ENCODE measurements at places on chromosomes 2 and 18.

- DNase-seq = no peak
These were observed 135.3 kb upstream of the SLC1A4 start for GRCh38 chr2:64853894-64854293.

GRCh38 chr2:70676301-70677035 is 91.5 kb downstream of the ADD2 start:
- no peak for DNase-seq

DNA sequence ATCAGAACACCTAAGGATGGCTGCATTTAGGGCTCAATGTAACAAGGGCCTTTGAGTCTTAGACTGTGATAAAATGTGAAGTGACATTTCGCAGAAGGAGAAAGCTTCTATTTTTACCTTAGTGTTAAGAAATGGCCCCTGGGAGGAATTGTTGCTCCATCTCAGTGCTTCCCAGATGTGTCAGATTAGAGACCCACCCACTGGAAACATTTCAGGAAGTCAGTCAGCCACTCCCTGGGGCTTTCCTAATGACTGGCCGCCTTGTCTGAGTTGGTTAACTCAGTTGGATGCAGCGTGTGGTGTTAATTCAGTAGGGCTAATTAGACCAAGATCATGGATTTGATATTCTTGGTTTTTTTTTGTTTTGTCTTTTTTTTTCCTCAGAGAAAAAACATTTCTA is 355.9 kb downstream of the PIK3C3 start:
- DNase-seq = no peak

DNA sequence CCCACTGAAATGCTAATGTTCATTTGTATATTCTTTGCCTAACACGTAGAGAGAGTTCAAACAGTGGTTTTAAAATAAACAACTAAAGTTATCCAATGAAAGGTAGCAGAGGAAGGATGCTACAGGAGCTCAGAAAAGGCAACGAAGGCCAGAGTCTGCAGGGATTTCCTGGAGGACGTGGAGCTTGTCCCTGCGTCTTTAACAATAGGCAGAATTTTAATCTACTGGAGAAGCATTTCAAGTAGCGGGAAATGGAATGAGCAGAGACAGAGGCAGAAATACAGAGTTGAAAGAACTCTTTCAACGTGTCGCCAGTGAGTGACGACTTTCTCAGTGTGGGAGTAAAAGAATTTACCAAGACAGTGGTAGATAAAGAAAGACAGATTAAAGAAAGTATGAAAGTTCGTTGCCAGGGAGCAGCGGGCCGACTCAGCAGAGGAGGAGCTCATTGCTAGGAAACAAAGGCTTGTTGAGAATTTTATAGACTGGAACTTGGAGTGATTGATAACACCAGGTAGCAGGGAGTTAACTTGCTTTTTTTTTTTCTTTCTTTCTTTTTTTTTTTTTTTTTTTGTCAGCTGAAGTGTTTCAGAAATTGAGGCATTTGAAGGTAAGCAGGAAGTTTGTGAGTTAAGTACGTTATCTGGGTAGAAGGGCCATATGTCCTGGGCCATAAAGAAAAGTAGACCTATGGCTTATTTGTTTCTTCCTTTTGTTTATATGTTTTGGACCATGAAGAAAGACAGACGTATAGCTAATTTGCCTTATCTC is 625 bp upstream of the NBAS start:
- DNase-seq = no peak

DNA sequence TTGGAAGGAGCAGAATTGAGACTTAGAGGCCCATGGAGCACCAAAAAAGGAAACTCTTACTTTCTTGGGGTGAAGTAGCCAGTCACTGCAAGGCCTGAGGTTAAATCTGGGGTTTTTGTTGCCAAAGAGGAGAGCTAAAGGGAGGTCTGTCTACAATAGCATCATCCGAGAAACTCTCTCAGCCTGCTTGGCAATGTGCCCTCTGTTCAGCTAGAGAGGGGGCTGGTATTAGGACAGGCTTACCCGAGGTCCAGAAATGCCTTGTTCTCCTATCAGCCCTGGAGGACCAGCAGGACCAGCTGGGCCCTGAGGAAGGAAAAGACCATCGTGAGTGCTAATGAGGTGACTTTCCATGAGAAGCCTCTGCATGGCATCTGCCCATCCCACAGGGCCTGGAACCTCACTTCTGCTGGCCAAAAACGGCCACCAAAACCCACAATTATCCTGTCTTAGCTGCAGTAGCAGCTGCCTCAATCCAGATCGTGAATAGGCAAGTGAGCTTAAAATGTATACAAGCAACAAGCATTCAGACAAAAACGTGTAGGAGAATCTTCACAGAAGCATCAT is 61.6 kb downstream of the COL6A3 start:
- DNase-seq = no peak

GRCh38 chr18:23036660-23037201 is 98.6 kb upstream of the CABLES1 start:
- no peak for DNase-seq

DNA sequence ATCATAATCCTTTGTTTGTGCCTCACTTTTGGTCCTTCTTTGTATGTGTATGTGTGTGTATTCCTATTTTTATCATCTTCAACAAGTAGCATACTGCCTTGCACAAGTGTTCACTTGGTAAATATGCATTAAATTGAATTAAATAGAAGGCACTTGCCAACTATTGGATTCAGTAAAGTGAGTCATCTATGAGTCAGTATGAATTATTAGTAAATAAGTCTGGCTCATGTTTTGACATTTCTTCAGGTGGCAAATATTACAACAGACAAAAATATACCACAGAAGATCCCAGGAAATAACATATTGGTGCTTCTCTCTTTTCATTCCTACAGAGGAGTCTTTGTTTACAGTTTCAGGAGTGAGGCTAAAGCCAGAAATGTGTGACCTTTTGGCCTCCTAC is 84.1 kb downstream of the CDK15 start:
- DNase-seq = no peak

- DNase-seq = no peak
These were observed 621.3 kb upstream of the LRATD1 start for GRCh38 chr2:14011190-14011589.

DNA sequence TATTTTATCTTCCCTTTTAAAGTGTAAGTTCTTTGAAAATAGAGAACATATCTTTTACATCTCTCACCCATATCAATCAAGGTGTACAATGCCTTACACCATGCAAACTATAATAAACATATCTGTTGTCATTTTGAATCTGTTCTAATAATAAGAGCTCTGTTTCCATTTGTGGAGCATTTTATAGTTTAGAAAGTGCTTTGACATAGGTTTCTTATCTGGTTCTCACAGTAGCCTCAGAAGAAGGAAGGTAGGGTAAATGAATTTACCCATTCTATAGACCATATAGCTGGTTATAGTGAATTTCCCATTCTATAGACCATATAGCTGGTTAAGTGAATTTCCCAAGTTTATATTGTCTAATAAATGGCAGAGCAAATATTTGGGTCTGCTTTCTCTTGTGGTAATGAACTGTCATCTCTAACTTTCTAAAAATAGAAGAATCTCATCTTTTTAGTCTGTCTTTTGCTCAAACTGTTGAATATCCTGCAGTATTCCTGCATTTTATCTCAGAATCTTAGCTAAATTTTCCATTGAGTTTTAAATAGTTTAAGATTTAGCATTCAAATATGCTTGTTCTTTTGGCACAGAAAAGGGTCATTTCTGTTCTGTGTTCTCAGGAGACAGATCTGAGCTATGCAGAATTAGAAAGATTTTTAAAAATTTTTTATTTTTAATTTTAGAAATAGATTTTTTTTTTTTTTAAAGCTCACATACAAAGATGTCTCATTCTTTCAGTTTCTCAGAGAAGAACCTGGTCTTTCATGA is 80.7 kb upstream of the STON1 start:
- DNase-seq = no peak

DNA sequence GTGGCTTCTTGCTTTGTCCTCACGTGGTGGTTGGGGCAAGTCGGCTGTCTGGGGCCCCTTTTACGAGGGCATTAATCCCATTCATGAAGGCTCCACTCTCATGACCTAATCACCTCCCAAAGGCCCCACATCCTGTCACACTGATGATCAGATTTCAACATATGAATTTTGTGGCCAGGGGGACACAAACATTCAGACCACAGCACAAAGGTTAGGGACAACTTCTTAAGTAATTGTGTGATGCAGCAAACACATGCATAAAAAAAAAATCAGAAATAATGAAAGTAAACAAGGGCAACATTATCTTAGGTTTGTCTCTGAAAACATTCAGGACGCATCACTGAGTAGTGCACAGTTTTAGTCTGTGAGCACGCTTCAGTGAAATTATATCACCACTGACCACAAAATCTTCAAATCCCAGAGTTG is 54.2 kb upstream of the FRZB start:
- no peak for DNase-seq

- DNase-seq = no peak
These were observed 509.6 kb upstream of the TCF4 start for GRCh38 chr18:56097621-56098020.

- DNase-seq = no peak
These were observed 115.5 kb upstream of the PXDN start for GRCh38 chr2:1859671-1860450.

DNA sequence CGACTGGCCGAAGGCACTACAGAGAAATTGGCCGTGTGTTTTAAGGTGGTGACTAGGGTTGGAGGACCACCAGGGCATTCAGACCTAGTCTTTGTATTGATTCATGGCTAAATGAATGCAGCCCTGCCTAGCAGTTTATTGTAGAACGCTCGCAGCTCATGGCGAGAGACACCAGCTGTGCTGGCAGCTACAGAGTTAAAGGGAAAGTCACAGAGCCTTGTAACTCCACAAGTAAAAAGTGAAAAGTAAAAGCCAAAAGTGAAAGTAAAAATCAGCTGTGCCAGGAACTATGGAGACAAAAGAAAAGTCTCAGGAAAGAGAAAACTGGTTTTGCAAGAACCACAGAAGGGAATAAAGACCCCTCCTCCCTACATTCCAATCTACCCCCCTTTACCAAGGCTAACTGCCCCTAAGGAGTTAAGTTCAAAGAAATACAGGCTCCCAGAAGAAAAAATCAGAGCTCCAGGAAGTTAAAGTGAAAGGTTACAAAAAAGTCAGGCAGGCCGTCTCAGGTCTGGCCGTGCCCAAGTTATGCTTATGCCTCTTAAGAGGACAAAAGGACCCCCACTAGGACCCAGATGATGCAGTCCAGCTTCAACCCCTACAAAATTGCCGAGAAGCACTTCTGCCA is 46.4 kb upstream of the SELENOI start:
- no peak for DNase-seq

- DNase-seq = no peak
These were observed 38.3 kb upstream of the ATP6V1B1 start for GRCh38 chr2:70897203-70897976.

GRCh38 chr2:39524756-39525635 is 87.9 kb upstream of the MAP4K3 start:
- DNase-seq = no peak

DNA sequence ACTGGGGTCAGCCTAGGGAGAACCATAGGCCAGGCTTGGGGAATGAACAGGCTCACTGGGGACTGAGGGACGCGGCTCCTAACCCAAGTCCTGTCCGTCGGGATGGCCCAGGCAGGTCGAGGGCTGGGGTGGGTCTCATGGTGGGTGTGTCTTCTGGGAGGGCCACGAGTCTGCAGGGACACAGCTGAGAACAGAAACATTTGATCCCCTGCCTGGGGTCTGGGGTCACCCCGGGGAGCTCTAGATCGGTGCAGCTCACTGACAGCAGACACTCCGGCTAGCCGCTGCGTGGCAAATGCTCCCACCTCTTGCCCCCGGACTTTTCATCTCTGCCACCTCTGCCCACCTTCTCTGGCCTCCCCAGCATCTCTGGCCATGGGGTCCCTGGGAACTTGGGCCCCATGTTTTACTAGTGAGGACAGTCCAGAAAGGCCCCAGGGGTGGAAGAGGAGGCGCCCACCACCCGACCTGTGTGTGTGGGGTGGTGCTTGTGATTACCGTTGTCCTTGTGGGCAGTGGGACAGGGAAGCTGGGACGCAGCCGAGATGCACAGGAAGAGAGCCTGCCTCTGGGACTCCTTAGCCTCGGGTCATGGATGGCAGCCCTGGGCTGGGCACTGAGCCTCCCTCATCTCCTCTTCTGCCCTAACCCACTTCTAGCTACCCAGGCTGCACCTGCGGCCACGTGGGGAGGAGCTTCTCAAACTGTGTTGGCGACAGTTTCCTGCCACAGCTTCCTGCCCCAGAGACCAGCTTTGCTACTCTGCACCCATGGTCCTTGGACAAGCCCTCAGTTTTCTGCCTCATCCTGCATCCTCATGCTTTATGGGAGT is 4.9 kb downstream of the ZAP70 start:
- peak; percentile 37 for DNase-seq

- DNase-seq = no peak
These were observed 108.2 kb downstream of the RTP5 start for GRCh38 chr2:241977557-241978300.

GRCh38 chr2:239589833-239590232 is 189.0 kb upstream of the HDAC4 start:
- no peak for DNase-seq

DNA sequence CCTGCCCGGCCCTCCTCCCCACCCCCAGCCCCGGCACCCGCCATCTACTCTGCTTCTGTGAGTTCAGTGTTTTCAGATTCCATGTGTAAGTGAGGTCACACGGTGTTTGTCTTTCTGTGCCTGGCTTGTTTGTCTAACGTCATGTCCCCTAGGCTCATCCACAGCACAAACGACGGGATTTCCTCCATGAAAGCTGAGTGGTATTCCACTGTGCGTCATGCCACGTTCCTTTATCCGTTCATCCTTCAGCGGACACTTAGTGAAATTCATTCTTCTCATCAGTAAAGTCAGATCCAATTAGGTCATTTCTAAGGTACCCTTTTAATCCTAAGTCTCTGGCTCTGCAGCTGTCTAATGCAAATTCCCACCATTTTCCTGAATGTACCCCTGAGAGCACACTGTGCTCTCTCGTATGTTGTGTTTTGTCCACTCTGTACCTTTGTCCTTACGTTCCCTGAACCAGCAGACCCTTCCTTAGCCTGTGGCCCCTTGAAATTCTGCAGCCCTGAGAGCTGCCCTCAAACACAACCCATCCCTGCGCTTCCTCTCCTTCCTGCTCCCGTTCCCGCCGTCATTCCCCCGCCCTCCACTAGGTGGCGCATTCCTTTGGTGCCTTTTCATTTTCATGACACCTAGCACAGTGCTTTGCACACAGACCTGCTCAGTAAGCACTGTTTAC is 44.1 kb downstream of the TRAPPC12 start:
- peak; percentile 75 for DNase-seq

- DNase-seq = no peak
These were observed 18.9 kb downstream of the AOX1 start for GRCh38 chr2:200604571-200605255.

DNA sequence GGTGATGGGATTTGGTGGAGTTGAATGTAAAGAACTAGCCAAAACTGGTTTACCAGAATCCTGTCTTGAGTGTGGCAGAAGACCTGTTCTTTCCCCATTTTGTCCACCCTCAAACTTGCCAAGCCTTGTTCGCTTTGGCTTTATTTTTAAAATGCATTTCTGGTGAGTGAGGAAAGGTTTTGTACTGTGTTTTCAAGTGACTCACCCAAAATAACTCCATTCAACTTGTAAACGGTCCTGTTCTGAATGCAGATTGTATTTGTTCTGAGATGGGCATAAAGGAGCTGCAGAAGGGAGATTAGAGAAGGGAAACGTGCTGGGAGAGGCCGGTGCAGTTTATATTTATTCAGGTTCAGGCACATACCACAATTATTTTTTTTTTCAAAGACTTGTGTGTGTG is 5.3 kb upstream of the ITPRID2 start:
- DNase-seq = no peak

- DNase-seq = no peak
These were observed 128.8 kb upstream of the SOX11 start for GRCh38 chr2:5563411-5563810.
